ENCODE measurements at places on chromosomes 3 and 15.

GRCh38 chr3:153976891-153977554 is 144.2 kb upstream of the ARHGEF26 start:
- DNase-seq, result no peak

DNA sequence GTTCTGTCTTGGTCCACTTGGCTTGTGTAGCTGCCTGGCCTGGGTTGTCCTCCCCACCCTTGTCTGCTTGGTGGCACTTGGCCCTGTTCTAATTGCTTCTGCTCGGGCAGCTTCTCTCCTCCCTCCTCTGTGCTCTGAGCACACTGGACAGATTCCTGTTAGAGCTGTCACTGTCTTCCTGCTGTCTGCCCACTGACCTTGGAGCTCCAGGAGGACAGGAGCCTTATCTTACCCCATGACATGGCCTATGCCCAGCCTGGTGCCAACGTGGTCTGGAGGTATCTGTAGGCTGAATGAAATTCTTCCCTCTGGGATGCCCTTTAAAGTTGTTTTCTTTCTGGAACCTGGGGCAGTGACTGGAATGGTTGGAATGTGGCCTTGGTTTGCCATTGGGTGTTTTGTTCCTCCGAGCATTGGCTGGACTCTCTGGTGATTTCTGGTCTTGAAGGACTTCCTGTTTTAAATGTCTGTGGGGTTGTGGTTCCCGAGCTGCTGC is 94.1 kb downstream of the FAM43A start:
- no peak for DNase-seq

DNA sequence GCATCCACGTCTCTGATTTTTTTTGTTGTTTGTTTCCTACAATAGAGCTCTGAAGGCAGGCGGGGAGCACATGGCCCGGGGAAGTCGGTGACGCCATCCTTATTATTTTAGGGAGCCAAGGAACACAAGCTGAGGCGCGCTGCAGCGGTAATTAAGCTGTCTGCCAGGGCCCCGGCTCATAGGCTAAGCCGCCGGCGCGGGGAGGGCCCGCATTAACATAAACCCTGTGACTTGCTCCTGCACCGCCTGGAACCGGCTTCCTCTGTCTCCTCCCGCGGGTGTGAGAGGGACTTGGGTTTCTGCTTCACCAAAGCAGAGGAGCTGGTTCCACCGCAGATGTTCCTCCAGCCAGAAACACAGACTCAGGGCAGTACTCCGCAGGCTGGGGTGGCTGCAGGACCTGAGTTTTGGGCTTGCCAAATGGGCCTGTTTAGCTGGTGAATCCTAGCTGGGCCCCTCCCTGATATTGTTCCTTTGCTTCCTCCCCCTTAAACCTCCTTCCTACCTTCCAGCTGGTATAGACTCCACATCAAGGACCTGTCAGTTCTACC is 25.3 kb downstream of the ANP32A start:
- DNase-seq, result peak; percentile 73

DNA sequence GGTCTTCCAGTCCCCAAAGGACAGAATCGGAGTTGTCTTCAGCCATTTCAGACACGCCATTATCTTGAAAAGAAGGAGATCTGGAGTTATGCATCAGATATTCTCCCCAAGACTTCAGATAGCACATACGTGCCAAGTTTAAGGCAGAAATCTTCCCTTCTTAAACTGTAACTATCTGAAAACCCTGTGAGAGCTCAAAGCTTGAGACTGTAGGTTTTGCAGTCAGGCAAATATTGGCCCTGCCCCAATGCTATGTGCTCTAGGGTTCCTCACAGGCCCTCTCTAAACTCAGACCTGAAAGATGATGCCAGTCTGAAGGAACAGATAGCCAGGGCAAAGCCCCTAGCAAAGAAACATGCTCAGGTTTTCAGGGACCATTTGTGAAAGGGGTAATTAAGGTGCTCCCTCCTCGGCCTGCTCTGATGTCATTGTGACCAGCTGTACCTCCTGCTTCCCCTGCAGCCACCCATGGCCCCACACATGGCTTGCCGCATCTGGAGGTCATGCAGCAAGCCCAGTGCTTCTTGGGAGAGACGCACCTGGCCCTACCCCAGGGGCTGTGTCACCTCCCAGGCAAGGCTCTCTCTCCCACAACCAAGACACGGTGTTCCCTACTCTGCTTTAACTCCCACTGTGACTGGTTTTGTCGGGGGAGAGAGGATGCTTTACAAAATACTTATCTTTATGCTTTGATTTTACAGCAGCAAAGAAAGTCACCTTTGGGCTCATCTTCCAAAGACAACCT is 53.4 kb upstream of the POMGNT2 start:
- DNase-seq, result no peak

DNA sequence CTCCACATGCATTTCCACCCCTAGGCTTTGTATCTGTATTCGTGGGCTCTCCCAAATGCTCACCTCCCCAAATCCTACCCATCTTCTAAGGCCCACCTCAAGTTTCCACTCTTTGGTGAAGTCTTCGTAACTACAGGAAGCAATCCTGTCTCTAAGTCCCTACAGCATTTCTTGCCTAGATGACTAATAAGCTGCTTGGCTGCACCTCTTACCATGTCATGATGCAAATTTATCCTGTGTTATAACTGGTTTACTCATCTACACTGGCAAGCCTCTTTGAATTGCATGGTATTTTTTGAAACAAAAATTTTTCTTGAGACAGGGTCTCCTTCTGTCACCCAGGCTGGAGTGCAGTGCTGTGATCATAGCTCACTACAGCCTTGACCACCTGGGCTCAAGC is 73.3 kb downstream of the SETMAR start:
- no peak for DNase-seq

Data from stimulated activated CD4-positive, alpha-beta T cell treated with anti-CD3 and anti-CD28 coated beads, Interleukin-2, amount 100 ng/mL, for 24 hours (primary cell).